ENCODE measurements at places on chromosomes 16 and 17. TPM values are rescaled to one million over a fixed set of nuclear protein-coding genes. Genes with fewer than 3 reads are reported as not detected.
A peak's percentile ranks its signal among the peaks of the same experiment; 100 is the strongest.

TBX6 gene
- total RNA-seq = not detected

BCAR1 gene
- total RNA-seq = 17.8 TPM

- DNase-seq = no peak
These were observed 13.8 kb downstream of the LPO start for GRCh38 chr17:58252141-58252540.

- no peak for DNase-seq
These were observed 298.2 kb downstream of the HAPSTR1 start for GRCh38 chr16:9389543-9390207.

DNA sequence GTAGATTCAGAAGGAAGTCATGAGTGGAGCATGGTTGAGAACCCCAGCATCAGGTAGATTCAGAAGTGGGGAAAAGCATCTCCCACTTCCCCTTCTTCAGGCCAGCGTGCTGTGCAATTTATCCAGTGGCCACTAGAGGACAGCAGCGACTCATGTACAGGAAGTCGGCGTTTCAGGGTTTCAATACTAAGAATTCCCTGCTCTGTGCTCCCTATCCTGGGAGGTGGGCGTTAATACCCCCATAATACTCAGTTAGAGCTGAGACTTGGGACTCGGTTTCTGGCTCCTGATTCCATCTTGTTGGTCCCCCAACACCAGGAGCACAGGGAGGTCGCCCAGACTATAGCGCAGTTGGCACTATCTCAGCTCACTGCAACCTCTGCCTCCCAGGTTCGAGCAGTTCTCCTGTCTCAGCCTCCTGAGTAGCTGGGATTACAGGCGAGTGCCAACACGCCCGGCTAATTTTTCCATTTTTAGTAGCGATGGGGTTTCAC lies 75.3 kb upstream of the AMZ2 start:
- DNase-seq = peak; percentile 49

DNA sequence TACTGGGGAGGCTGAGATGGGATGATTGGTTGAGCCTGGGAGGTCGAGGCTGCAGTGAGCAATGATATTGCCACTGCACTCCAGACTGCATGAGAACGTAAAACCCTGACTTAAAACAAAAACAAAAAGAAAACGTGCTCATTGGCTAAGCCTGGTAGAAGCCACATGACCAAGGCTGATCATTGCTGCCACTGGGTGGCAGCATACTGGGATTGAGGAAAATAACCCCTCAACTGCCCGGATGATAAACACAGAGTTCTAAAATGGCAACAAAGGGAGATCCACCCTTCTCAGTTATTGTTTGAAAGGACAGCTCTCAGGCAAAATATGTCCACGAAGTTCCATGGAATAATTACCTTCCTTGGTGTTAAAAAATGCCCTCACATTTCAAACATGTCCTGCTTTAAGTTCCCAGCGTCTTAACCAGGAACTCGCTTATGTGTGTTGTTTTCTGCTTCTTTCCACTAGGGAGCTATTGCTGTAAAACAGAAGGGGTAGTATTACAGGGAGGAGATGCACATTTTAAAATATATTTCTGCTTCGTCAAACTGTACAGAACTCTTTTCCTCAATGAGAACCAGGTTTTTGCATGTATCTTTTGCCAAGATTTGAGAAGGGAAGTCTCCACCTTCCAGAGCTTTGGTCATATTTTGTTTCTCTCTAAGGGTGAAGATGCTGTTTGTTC lies 675.3 kb downstream of the MAF start:
- DNase-seq = no peak

TEX19 gene
- under 0.01 TPM for total RNA-seq

DNA sequence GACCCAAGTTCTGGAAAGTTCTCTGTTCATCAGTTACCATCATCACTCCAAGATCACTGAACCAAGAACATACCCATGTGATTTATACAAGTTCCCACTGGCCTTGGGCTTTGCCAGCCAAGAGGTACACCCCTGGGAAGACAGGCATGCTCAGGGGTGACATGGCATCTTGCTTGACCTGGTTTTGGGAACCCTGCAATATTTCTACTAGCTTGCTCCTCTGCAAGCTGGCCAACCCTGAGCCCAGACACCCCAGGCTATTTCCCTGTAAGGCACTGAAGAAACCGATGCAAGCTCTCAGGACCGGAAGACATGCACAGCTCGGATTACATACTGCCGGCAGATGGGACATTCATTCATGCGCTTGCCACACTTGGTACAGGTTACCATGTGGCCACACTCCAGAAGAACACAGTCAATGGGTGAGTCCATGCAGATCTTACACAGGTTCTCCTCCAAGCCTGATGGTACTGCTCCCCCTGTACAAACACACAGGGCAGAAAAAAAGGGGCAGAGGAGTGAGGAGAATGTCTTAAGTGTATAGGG lies 31.4 kb downstream of the LIG3 start:
- peak; percentile 11 for DNase-seq

ENPP7 gene
- not detected for total RNA-seq

DNA sequence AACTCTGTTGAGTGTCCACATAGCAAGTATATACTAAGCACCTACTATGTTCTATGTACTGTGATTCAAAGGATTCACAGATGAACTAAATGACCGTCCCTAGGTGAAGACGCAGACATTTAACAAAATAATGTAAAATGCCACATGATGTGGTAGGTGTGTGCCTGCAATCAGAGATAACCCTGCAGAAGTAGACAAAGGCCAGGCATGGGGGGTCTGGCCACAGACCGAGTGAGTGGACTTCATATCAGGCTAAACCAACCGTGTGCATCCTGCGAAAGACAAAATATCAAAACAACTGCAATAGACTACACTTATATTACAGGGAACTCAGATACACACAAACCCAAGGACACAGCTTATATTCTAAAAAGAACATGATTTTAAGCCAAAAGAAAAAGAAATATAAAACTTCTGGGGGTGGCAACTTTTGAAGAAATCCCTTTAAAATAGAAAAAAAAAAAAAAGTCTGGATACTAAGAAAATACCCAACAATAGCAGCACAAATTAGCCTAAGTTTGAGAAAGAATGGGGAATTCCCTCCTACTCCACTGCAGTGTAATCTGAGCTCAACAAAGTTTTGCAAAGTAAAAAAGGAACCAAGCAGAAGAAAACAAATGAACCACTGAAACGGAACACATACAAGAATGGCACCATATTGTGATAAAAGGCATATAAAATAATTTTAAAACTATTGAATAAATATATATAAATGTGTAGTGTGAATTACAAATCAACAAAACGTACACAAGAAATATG lies 12.3 kb downstream of the HSDL1 start:
- DNase-seq = peak; percentile 21

DNA sequence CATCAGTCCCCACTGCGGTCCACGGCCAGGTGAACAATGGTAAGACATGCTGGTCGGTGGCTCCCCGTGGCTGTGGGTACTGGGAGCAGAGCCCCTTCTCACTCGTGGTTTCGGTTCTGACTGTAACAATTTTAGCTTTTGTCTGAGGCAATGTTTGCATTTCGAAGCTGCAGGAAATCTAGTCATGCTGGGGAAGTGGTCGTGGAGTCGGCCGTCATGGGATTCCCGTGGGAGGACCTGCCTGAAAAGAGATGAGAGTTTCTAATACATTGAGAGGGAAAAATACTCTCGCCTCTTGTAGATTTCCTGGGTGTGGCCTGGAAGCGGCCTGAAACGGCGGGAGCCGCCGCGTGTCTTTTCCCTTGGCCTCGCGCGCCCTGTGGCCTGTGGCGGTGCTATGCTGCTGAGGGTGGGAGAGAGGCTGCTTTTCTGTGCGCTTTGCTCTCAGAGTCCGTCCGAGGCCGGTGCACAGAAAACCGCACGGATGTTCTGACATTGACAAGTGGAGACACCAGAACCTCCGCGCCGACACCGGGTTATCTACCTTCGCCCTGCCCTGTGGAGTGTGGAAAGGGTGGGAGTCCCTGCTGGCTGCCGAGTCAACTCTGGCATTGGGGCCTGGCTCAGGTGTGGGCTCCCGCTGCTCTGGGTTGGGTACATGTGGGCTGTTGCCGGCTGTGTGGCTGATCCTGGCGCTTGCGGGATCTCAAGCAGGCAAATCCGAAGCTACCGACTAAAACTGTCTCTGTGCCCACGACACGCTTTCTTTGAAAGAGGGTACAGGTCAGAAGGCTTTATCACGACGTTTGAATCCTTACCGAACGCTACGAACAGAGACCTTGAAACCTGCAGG lies 60.8 kb downstream of the WDR45B start:
- DNase-seq = peak; percentile 10

CCDC78 gene
- total RNA-seq = 0.56 TPM

MFAP4 gene
- total RNA-seq = 5.0 TPM

PAQR4 gene
- 2.2 TPM for total RNA-seq

PRM1 gene
- total RNA-seq = not detected

DNA sequence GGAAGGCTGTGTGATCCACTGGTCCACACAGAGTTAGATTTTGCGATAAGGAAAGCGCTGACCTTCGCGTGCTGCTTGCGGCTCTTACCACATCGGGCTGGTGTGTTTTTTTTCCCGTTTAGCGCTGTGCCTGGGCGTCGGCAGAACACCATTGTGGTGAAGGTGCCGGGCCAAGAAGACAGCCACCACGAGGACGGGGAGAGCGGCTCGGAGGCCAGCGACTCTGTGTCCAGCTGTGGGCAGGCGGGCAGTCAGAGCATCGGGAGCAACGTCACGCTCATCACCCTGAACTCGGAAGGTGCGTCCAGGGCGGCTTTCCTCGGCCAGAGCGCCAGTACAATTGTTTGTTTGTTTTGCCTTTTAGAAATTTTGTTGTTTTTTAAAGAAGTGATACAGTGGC lies 54.7 kb downstream of the BANP start:
- DNase-seq = no peak

All from IMR-90 (cell line).